ENCODE measurements at places on chromosomes 7 and 10. TPM values are rescaled to one million over a fixed set of nuclear protein-coding genes. Genes with fewer than 3 reads are reported as not detected.

NKX1-2 gene
- total RNA-seq, result not detected

WIPF3 gene
- 20.5 TPM for total RNA-seq

SAMD9L gene
- total RNA-seq, result 3.0 TPM

HDAC9 gene
- 21.9 TPM for total RNA-seq

GRCh38 chr10:101282947-101283346, 53.7 kb upstream of the LBX1 start:
- H3K27ac ChIP-seq, result no peak overlapping the region
- H3K4me1 ChIP-seq, result no peaks in the 10 kb centered on the region
- H3K27me3 ChIP-seq, result peaks cover 19% of the 10 kb centered on the region
- H3K4me3 ChIP-seq, result no peak overlapping the region

- H3K36me3 ChIP-seq, result no peaks in the 10 kb centered on the region
- H3K27me3 ChIP-seq, result no peaks in the 10 kb centered on the region
- no peak overlapping the region for H3K4me3 ChIP-seq
- H3K4me1 ChIP-seq, result peaks cover 12% of the 10 kb centered on the region
These were observed 247.4 kb downstream of the PTEN start for GRCh38 chr10:88110822-88111221.

- H3K4me1 ChIP-seq, result no peaks in the 10 kb centered on the region
- no peak overlapping the region for H3K4me3 ChIP-seq
- no peak for DNase-seq
- no peaks in the 10 kb centered on the region for H3K27me3 ChIP-seq
These were observed 218.2 kb downstream of the SH2D4B start for GRCh38 chr10:80755893-80756292.

DNA sequence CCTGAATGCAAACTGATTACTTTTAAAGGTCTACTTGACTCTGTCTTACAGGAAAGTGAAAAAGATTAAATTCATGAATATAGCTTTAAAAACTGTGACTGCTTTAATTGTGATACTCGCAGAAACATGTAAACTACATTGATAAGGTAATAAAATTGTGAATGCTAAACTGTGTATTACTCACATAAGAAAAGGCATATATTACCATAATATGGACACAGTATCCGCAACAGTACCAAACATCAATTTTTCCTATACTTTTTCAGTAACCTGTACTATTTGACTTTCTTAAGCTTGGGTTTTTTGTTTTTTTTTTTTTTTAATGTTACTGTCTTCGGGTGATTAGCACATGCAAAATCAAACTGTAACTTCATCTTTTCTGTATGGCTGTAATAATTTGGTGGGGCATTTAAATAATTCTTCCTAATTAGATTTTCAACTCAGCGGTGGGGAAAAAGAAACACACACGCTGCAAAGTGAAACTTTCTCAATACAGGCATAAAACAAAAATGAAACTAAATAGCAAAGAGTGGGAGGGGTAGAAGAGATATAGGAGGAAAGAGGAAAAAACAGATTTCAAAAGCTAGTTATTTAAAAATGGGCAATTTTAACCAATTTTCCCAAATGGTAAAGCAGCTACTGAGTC, 23.2 kb downstream of the NT5C3A start:
- peaks cover 30% of the 10 kb centered on the region for H3K4me1 ChIP-seq
- peak overlapping the region; percentile 83 for H3K27ac ChIP-seq
- DNase-seq, result no peak
- H3K36me3 ChIP-seq, result peaks cover 5% of the 10 kb centered on the region
- no peaks in the 10 kb centered on the region for H3K27me3 ChIP-seq
- H3K4me3 ChIP-seq, result peak overlapping the region; percentile 76

DNA sequence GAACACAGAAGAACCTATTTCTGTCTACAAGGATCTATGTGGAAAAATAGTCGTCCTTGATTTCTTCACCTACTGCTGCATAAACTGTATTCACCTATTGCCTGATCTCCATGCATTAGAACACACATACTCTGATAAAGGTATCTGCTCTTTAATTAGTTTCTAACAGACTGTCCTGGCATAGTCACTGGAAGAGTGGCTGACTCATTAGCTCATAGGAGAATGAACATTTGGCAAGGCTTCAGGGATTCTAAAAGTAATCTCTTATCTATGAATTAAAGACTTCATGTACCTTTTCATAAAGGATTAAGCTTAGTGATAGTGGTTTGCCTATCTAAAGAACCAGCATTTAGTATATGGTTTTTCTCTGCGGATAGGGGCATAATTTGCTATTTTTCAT, 4.1 kb downstream of the NHLRC2 start:
- H3K27ac ChIP-seq, result no peak overlapping the region
- no peak for DNase-seq
- H3K36me3 ChIP-seq, result peaks cover 41% of the 10 kb centered on the region
- no peak overlapping the region for H3K4me3 ChIP-seq

DNA sequence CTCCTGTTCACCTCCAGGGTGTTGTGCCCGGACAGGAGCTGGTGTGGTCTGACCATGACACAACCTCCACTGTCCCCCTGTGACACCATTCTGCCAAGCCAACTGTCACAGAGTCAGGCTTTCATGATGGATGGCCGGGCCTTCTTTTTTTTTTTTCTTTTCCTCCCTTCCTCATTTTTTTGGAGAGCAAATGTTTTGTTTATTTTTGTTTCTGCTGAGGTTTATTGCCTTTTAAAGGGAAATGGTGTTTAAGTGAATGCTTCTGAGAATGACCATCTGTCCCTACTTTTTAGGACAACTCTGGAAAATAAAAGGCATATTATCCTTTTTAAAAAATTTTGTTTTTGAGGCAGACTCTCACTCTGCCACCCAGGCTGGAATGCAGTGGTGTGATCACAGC, 115.1 kb upstream of the NPS start:
- no peak overlapping the region for H3K27ac ChIP-seq
- no peaks in the 10 kb centered on the region for H3K4me1 ChIP-seq
- H3K36me3 ChIP-seq, result peaks cover 4% of the 10 kb centered on the region
- DNase-seq, result no peak

GRCh38 chr7:44787041-44787440, 9.4 kb upstream of the PPIA start:
- H3K36me3 ChIP-seq, result no peaks in the 10 kb centered on the region
- no peak for DNase-seq
- H3K27ac ChIP-seq, result no peak overlapping the region
- H3K4me1 ChIP-seq, result no peaks in the 10 kb centered on the region
- H3K27me3 ChIP-seq, result no peaks in the 10 kb centered on the region

DNA sequence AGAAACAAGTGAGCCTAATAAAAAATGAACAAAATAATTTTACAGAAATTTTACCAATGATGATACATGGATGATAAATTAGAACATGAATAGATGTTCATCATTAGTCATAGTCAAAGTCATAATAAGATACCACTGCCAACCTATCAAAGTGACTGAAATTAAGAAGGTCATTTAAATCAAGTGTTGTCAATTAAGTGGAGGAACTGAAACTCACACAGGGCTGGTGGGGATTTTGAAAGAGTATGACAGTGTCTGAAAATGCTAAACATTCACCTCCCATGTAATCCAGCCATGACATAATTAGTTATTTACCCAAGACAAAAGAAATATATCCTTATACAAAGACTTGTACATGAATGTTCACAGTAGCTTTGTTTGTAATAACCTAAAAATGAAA, 57.1 kb upstream of the DYNC1I1 start:
- H3K4me1 ChIP-seq, result no peaks in the 10 kb centered on the region
- no peak overlapping the region for H3K27ac ChIP-seq
- H3K36me3 ChIP-seq, result no peaks in the 10 kb centered on the region

- H3K27ac ChIP-seq, result no peak overlapping the region
- no peaks in the 10 kb centered on the region for H3K4me1 ChIP-seq
- H3K36me3 ChIP-seq, result no peaks in the 10 kb centered on the region
- H3K27me3 ChIP-seq, result peaks cover 14% of the 10 kb centered on the region
- H3K4me3 ChIP-seq, result no peak overlapping the region
These were observed 20.3 kb upstream of the SHH start for GRCh38 chr7:155832581-155832981.

DNA sequence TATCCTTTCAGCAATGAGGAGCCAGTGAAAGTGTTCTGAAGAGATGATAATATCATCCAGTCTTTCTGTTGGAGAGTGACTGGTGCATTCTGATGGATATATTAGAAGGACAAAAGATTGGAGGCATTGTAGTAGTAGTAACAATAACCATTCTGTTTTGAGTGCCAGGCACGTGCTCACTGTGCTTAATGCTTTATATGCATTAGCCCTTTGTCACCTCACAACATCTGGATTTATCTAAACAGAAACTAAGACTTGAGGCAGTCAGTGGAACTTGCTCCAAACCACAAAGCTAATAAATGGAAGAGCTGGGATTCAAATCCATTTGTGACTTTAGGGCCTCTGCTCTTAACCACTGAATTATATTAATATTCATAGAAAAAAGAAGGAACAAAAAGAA, 84.5 kb upstream of the OIT3 start:
- no peaks in the 10 kb centered on the region for H3K27me3 ChIP-seq
- H3K27ac ChIP-seq, result no peak overlapping the region
- H3K4me3 ChIP-seq, result no peak overlapping the region
- DNase-seq, result no peak

DNA sequence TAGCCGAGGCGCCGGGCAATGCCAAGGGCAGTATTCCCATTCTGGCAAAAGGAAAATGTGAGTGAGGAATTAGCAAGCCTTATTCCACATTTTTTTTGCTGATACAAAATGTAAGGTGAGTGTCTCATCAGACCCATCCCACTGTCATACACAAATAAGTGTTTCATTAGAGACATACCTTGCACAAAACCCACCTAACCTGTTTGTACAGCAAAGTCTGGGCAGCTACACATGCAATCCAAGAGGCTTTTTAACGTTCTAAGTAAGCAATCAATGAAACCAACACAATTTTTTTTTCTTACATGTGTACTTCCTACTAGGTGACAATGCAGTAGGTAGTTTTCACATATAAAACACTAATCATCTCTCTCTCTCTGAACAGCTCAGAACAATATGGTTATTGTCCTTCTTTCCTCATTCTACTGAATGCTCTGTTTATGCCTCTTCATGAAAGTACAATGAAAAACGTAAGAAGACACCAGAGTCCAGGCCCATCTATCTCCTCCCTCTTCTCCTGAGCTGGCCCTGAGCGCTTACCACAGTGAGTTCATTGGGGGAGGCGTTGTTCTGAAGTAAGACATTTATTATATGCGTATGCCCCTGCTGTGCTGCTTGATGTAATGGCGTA, 217.2 kb downstream of the ANK3 start:
- H3K4me1 ChIP-seq, result peaks cover 7% of the 10 kb centered on the region
- H3K36me3 ChIP-seq, result no peaks in the 10 kb centered on the region
- H3K27me3 ChIP-seq, result no peaks in the 10 kb centered on the region
- DNase-seq, result no peak
- H3K4me3 ChIP-seq, result no peak overlapping the region

DNA sequence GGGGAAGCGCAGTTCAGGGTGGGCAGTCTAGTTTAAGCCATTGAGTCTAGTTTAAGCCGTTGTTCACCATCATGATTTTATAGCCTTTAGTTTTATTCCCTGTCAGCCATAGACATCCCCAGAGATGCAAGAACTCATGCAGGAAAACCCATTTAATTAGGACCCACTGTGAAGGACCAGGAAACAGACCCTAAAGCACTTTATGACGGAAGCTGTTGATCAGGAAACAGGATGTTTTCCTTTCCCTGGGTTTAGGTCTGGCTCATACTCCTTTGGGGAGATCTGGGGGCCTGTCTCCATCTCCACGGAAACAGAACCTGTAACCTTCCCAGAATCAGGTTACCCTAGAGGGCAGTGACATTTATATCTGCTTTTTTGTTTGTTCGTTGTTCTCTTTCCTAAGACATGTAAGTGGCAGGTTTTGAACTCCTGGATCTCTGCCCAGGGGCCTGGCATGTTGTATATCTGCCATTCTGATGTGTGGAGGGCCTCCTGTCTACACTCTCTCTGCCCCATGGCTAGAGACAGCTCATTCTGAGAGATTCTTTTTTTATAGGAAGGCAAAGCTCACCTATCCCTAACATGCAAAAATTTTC, 657.2 kb upstream of the GALNT17 start:
- no peaks in the 10 kb centered on the region for H3K27me3 ChIP-seq
- H3K36me3 ChIP-seq, result no peaks in the 10 kb centered on the region
- H3K4me3 ChIP-seq, result no peak overlapping the region
- no peaks in the 10 kb centered on the region for H3K4me1 ChIP-seq
